BJ (cell line): ENCODE measurements at places on chromosomes 5 and 9.

- no peak for DNase-seq
These were observed 153.9 kb downstream of the SMC2 start for GRCh38 chr9:104247899-104248460.

DNA sequence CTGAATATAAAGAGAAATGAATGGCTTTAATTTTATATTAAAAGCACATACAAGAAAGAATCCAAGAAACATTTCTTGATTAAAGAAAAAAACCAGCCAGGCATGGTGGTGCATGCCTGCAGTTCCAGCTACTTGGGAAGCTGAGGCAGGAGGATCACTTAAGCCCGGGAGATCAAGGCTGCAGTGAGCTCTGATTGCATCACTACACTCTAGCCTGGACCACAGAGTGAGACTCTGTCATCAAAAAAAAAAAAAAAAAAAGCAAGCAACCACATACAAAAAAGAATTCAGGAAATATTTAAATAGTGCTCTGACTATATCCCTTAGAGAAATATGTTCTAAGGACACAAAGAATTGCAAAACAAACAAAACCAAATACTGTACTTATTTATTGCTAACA, 2.5 kb upstream of the PLAC8L1 start:
- no peak for DNase-seq

- no peak for DNase-seq
These were observed 124.9 kb upstream of the ZNF608 start for GRCh38 chr5:124871303-124871702.

DNA sequence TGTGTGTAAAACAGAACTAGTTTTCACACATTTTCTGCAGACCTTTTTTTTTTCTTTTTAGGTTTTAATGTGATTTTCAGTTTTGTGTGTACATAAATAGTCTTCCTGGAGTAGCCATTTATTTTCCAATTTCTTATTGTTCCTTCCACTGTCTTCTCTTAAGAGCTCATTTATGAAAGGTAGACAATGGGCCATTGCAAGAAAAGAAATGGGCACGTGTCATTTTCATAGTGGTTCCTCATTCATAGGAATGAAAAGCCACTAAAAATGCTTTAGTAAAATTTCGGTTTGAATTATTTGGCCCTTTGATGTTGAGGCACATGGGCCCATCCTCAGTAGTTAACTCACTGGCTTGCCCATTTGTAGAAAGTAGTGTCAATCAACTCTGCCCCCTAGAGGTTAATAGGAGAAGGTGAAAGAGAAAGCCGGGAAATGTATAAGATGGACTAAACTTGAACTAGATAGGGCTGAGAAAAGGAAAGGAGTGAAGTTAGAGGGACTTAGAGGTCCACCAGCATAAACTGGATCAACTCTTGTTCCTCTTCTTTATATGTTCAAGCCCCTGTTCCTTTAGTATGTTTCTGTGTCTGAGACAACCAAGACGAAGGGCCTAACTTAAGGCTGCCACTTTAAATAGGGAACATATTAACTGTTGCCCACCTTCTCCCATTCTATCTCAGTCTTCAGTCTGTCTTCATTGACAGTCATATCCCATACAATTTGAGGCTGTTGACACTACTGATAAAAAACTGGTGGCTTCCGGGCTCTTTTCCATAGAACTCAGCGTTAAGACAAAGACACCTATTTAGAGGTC, 72.6 kb downstream of the SMARCA2 start:
- DNase-seq: no peak

DNA sequence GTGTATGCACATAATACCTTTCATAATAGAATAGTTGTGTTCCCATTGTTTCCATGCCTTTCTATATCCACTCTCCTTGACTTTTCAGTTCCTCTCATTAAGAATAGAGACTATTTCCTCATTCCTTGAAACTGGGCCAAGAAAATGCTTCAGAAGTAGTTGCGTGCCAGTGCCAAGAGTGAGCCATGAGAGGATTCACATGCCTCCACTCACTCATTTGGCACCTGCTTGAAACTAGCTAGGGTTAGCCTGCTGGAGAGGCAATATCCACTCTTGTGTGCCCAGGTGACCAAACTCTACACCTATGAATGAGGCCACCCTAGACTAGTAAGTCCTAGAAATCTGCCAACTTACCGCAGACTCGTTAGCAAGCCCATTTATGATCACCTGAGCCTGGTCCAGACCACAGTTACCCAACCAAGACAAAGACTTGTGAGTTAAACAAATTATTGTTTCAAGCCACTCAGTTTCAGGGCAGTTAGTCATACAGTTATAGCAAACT, 276.3 kb downstream of the EPB41L4A start:
- no peak for DNase-seq

GRCh38 chr5:159263569-159263905, 447 bp downstream of the UBLCP1 start:
- DNase-seq: no peak
